ENCODE measurements at places on chromosomes 11 and 22.

- DNase-seq, result no peak
Measured at GRCh38 chr22:43381693-43382092, 30.1 kb upstream of the MPPED1 start.

- no peak for DNase-seq
Measured at GRCh38 chr11:7530013-7530640, 16.3 kb downstream of the PPFIBP2 start.

GRCh38 chr11:34274712-34275398, 83.0 kb downstream of the ABTB2 start:
- DNase-seq, result no peak

DNA sequence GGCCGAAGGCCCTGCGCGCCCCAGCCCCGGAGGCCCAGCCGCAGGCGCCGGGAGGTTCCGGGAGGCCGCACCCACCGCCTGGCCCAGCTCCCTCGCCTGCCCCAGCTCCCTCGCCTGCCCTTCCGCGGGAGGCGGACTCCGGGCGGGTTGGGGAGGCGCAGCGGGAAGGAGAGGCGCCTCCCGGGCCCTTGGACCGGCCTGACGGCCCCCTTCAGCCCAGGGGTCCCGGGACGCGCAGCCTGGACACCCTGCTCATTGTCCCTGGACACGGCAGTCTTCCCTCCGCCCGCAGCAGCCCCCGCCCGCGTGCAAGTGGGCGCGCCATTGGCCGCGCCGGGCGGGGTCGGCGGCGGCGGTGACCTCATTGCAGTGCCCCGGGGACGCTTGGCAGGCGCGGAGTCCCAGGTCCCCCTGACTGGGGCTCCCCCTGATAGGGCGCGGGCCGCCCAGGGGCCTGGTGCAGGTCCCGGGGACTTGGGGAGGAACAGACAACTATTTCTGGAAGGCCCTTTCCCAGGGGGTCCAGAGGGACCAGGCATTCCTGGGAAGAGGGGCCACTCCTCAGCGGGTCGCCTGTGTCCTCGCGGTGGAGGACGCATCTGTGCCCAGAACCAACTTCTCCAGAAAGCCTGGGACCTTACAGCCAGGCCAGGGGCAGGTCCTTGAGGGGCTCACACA, 501 bp downstream of the CD151 start:
- DNase-seq, result no peak

- no peak for DNase-seq
Measured at GRCh38 chr11:110297726-110298300, 1.4 kb upstream of the RDX start.

- no peak for DNase-seq
Measured at GRCh38 chr11:58992489-58992888, 53.2 kb downstream of the GLYATL1 start.

- DNase-seq, result no peak
Measured at GRCh38 chr11:59273373-59273841, 60.7 kb upstream of the MPEG1 start.

- DNase-seq, result no peak
Measured at GRCh38 chr11:11467312-11467711, 114.3 kb upstream of the CSNK2A3 start.

DNA sequence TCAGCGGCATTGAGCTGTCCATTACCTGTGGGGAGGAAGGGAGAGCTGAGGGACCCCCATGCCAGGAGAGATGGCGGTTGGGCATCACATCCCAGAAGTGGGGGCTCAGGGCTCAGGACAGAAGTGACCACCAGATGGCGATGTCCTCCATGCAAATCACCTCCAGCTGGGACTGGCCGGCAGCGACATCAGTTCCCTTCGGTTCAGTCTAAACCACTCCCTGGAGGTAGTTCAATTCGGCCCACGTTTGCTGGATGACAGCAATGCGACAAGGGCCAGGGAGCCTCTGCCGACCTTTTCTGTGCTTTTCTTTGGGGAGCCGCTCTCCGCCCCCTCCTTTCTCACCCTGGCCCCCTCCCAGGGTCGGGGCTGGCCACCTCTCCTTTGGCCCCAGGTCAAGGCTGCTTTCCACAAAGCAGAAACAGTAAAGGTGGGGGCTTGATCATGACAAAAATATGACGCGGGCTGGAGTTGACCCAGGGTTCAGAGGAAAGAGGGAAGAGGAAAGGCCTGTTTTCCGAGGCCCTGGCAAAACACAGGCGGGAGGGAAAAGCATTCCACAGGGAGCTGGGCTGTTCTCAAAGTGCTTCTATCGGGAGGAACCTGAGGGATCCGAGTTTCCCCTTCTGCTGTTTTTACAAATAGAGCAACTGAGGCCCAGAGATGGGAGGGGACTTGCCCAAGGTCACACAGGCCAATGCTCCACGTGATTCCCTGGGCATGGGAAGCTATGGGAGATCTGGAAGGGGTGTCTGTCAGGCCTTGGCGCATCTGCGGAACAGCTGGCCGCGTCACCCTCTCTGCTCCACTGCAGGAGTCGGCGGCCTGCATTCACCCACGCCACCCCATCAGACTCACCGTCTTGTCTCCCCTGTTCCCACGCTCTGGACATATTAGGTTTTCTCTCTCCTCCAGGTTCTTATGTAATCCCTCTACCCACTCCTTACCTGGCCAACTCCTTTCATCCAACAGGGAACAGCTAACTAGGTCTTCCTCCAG, 54.7 kb downstream of the FBXO7 start:
- DNase-seq, result no peak

GRCh38 chr11:70742553-70743291, 344.4 kb downstream of the CTTN start:
- DNase-seq, result no peak
